Activated T-helper 2 cell treated with anti-CD3 and anti-CD28 coated beads, Interferon-gamma antibody, Interleukin-2, Interleukin-4, amounts not matched to agents 10 μg/mL and 5 μg/mL and 100 μg/mL, durations not matched to agents 14 hours and 24 hours and 36 hours (primary cell): ENCODE measurements at places on chromosomes 3 and 15. TPM values are rescaled to one million over a fixed set of nuclear protein-coding genes. Genes with fewer than 3 reads are reported as not detected.

DNA sequence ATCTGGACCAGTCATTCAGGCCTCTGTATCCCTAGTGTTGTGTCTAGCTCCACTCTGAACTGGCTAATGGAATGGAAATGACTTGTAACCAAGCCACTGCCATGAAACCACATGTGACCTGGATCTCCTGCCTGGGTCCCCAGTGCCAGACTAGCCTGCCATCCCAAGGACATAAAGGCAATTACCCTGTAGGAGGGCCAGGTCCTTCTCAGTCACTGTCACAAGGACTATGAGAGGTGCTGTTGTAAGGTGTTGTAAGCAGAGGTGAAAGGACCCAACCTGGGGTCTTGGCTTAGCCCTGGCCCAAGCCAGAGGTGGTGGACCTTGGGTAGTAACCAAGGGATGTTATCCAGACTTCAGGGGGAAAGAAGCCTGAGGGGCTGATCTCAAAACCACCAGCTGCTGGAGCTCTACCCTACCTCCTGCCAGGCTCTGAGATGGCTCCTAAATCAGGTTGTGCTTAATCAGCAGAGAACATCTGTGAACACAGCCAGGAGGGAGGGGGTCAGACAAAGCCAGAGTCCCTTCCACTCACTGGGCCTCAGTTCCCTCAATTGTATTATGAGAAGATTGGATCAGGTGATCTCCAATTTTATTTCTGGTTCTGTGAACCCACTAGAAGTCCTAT lies 15.7 kb upstream of the KLHL24 start:
- DNase-seq: no peak
- H3K27ac ChIP-seq: no peak overlapping the region
- H3K4me1 ChIP-seq: no peaks in the 10 kb centered on the region
- peaks cover 1% of the 10 kb centered on the region for H3K27me3 ChIP-seq
- H3K4me3 ChIP-seq: no peak overlapping the region

- no peaks in the 10 kb centered on the region for H3K36me3 ChIP-seq
- no peaks in the 10 kb centered on the region for H3K27me3 ChIP-seq
- H3K4me3 ChIP-seq: no peak overlapping the region
- H3K4me1 ChIP-seq: peaks cover 2% of the 10 kb centered on the region
Observed at GRCh38 chr15:99911816-99912215, 178.6 kb upstream of the LYSMD4 start.

GRCh38 chr3:136473716-136474326 lies 223.7 kb downstream of the PCCB start:
- no peaks in the 10 kb centered on the region for H3K27me3 ChIP-seq
- DNase-seq: no peak
- no peak overlapping the region for H3K27ac ChIP-seq
- no peak overlapping the region for H3K4me3 ChIP-seq
- H3K36me3 ChIP-seq: peaks cover 59% of the 10 kb centered on the region
- H3K4me1 ChIP-seq: no peaks in the 10 kb centered on the region

DNA sequence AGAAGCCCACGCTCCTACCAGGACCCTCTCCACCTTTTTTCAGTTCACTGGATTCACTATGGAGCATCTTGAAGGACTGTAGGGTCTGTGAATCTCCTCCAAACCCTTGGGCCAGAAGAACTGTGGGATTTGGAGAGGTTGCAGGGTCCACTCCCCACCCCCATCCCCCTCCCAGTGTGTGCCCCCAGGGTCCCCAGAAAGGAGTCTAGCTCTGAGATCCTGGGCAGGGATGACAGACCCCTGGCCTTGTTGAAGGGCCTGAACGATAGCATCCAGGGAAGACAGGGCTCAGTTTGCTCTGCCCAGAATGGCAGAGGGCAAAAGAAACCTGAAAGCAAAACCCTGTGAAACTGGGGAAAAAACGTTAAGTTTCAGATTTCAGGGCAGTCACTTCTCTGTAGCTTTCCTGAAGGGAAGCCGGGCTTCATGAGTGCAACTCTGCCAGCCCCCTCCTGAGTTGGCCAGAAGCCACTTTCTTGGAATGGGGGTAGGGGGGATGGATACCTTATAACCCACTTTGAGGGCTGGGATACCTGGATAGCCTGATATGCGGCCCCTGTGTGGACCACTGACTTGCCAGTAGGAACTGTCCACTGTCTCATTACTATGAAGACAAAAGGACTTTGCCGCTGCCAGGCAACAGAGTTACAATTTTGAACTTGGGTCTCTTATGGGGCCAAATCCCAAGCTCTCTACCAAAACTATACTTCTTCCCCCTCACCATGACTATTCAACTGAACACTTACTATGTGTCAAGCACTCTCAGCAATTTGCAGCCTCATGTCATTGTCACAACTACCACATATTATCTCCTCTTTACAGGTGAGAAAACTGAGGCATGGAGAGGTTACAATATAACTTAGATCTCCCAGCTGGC lies 1.6 kb upstream of the CISH start:
- no peaks in the 10 kb centered on the region for H3K27me3 ChIP-seq
- H3K4me1 ChIP-seq: peaks cover 30% of the 10 kb centered on the region
- peak overlapping the region; percentile 95 for H3K4me3 ChIP-seq
- DNase-seq: no peak
- peak overlapping the region; percentile 96 for H3K27ac ChIP-seq

DNA sequence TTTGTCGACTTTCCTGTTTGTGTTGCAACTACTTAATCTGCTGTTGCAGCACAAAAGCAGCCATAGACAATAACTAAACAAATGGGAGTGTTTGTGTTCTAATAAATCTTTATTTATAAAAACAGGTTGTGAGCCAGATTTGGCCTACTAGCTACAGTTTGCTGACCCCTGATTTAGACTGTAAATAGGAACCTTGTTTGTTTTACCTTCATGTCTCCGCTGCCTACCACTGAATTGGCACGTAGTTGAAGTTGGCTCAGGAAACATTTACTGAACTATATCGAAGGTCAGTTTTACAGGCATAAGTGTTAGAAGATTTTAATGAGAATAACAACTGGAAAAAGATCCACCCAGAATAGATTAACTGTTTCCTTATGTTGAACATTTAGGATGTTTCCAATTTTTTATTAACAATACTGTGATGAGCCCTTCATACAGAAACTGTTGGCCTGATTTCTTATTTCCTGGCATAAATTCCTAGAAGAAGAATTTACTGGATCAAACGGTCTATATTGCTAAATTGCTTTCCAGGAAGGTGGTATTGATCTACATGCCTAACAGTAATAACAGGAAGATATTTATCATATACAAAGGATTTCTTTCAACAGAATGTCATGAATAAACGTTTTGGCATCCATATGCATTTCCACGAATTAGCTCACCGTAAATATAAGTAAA lies 156.2 kb upstream of the NR2E3 start:
- no peak overlapping the region for H3K4me3 ChIP-seq
- no peak overlapping the region for H3K27ac ChIP-seq

The GHSR gene
- total RNA-seq: not detected in 2 replicates

The GRIP2 gene
- not detected in 2 replicates for total RNA-seq

The MYL3 gene
- total RNA-seq: not detected in 2 replicates
